ENCODE measurements at places on chromosomes 11 and 22.

GRCh38 chr11:134657631-134658030, 245.6 kb upstream of the B3GAT1 start:
- no peak for DNase-seq

- DNase-seq: peak; percentile 68
Observed at GRCh38 chr11:128831174-128832120, 35.6 kb downstream of the KCNJ1 start.

DNA sequence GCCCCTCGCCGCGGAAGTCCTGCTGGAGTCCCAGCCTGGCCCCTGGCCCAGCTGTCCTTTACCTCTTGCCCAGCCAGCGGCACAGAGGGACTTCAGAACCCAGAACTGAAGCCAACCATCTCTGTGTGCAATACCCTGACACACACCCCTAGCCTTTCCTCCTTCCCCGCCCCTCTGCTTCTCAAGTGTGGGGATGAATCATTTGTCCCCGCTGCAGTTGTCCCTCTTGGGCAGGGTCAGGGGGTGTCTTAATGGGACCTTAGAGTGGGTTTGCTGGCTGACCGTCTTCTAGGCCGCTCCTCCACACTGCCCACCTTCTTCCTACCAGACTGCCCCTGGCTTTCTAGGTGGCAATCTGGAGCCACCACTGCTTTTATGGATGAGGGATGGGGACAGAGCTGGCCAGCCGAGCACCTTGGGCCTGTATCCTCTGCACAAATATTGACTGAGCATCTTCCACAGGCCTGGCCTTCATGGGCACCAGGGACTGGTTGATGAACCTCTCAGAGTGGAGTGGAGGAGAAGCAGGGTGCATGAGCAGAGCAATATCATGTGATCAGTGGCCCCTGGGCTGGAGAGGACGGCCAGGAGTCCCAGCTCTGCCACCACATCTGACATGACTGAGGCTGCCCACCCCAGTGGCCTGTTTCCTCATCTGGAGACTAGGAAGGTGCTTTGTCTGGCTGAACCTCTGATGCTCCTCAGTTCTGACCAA, 668 bp upstream of the CHST1 start:
- DNase-seq: no peak

GRCh38 chr11:87484566-87484965, 446.8 kb downstream of the TMEM135 start:
- no peak for DNase-seq

GRCh38 chr22:47597041-47597440, 834.6 kb downstream of the TBC1D22A start:
- no peak for DNase-seq

- DNase-seq: no peak
Observed at GRCh38 chr11:114130629-114131277, 71.2 kb downstream of the ZBTB16 start.

All from NCI-H510A (cell line).